ENCODE measurements at places on chromosomes 2 and 18.

- DNase-seq, result no peak
These were observed 21.8 kb upstream of the TANK start for GRCh38 chr2:161138429-161138828.

DNA sequence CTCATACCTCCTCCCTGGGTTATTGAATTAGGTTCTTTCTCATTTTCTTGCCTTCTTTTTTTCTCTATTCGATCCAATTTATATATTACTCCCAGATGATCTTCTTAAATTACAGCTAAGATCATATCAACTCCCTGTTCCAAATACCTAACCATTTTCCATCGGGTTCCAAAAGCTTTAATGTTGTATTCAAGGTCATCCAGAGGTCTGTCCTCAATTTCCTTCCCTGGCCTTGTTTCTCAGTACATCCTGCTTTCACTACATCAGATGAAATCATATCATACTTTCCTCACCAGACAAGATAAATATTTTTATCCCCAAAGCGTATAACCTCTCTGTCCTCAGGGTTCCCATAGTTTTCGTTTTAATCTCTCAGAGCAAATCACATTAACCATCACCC, 36.3 kb upstream of the GREB1L start:
- DNase-seq, result no peak

DNA sequence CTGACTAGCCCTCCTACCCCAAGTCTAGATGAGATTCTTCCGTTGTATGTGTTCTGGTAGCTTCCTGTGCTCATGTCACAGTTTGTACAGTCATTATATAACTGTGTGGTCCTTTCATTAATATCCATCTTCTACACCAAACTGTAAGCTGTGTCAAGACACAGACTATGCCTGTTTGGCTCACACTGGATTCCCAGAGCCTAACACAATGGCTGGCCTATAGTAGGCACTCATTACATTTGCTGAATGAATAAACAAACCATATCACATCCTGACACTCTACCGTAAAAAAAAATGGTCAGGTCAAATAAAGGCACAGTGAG, 72.6 kb downstream of the ANKRD44 start:
- DNase-seq, result no peak

DNA sequence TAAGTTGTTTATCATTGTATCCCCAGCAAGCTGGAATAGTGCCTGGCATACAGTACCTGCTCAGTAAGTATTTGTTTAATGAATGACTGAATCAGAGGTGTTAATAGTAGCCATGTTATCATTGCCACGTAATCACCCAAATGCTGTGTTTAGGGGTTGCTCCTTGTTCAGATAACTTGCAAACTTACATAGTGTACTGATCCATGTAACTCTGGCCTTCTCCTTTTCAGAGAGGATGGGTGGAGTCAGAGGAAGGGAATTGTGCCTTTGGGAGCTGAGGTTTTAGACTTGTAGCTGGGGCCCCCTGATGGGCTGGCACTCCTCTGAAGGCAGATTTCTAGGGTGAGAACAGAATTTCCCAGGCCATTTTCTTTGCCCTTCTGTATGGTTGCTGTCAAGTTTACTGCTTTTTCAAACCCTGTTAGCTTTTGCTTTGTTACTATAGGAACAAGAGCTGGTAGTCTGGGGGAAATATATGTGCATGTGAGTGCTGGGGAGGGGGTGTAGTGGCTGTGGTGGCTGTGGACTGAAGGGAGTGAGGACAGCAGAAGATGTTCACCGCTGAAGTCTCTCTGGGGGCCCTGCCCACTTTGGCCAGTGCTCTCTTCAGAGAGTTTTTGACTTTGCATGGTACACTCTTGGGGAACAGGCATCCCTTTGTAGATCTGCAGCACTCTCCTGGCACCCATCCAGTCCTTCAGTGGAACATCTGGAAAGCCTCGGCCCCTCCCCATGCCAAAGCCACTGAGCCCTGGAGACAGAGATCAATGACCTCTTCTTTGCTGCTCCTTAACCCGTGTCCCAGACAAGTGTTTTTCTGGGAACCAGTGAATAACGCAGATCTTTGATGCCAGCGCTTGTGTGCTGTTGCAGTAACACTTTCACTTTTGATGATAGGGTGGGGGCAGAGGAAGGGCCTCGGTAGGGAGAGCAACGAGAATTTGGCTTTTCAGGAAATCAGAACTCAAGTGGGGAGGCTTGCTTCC, 209.0 kb downstream of the PRKCE start:
- DNase-seq, result no peak

- no peak for DNase-seq
These were observed 137.6 kb downstream of the MBD2 start for GRCh38 chr18:54086863-54087262.

DNA sequence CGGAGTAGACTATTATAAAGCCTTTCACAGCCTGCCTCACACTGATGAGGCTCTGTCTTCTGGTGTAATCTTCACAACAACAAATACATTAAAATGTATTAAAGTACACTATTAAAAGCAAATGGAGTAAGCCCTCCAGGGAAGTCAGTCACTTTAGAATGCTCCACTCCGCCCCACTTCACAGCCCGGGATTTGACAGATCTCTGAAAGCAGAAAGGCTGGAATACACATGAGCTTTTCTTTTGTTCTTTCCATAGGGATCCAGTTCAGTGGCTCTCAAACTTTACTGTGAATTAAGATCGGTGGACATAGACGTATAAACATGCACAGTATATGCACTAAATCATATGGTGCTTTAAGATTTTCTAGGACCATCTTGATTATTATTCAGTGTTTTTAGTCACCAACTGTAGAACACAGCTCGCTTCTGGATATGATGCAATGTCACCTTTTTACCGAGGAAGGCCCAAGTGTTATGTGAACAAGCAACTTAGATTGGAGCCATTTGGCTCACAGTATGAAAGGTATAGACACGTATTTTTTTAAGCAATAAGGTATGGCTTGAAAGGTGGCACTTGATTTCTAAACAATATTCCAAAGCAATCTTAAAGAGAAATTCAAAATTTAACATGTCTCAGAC, 151.1 kb downstream of the PRKCE start:
- no peak for DNase-seq
